CD8-positive, alpha-beta T cell (primary cell): ENCODE measurements at places on chromosomes 3 and 15.

DNA sequence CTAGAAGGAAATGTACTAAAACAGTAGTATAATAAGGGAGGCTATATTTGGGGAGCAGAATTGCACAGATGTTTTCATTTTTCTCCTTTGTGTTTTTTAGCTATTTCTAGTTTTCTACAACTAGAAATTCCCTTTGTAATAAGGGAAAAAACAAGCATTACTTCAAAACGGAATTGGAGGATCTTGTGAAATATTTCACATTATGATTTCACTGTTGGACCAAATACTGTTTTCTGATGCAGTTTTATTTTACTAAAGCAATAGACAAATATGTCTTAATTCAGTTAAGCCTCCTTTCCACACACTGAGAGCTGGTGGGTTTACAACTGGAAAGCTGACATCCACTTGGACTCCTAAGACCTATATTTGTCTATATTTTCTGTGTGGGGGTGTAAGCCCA is 7.3 kb downstream of the CCR1 start:
- DNase-seq: no peak

GRCh38 chr15:80999623-81000036 is 1.1 kb upstream of the TLNRD1 start:
- DNase-seq: peak; percentile 22

DNA sequence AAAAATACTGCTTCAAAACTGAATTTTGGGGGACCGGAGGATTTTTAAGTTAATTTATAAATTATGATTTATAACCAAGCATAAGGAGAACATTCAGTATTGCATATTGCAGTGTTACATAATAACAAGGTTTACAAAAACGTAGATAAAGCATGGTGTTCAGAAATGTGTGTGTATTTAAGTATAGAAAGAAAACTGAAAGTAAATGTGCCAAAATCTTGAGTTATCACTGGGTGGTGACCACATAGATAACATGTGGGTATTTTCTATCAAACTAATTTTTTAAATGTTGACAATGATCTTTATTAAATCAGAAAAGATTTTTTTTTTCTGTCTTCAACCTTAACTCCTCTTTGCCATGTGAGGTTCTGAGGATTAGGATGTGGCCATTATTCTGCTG is 32.6 kb downstream of the EIF2AK4 start:
- peak; percentile 6 for DNase-seq

- DNase-seq: no peak
Measured at GRCh38 chr3:45104715-45105711, 41.2 kb downstream of the CDCP1 start.

- DNase-seq: no peak
Measured at GRCh38 chr15:62099094-62099601, 32.4 kb downstream of the C2CD4A start.

GRCh38 chr3:135740211-135740610 is 225.3 kb upstream of the PPP2R3A start:
- DNase-seq: no peak

GRCh38 chr3:162487138-162487537 is 990.5 kb downstream of the OTOL1 start:
- no peak for DNase-seq

- no peak for DNase-seq
Measured at GRCh38 chr3:178083906-178084866, 452.1 kb upstream of the KCNMB2 start.

GRCh38 chr3:16767006-16767405 is 117.7 kb upstream of the PLCL2 start:
- DNase-seq: no peak

DNA sequence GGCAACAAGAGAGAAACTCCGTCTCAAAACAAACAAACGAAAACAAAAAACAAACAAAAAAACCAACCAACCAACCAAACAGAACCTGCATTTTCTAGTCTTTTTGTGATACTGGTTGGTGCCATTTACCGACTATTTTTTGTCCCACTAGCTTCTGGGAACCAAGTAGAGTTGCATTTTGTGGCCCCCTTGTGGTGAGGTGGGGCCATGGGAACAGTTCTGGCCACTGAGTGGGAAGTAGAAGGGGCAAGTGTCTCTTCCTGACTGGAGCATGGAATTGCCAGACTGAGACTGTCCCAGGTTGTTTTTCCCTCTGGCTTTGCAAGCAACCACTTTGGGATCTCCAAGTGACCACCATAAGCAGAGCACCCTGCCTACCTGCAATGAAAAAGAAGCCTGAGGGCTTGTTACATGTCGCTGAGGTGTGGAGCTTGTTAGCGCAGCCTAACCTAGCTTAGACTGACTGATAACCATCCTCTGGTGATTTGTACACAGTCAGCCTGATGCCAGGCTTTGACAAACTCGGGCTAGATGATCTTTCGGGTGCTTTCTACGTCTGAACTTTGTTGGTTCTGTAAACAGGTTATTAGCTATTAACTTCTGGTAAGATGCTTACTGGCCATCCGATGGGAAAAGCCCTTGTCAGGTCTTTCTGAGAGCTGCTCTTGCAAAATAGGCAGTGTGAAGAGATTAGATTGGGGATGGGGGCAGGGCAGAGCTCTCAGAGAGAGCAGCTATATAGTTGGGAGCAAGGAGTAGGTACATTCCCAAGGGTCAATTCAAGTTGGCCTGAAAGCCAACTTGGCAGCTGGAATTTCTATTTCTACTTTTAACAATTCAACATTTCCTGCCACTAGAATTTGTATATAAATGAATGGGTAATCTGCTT is 172.2 kb downstream of the SSR3 start:
- no peak for DNase-seq

GRCh38 chr3:114730397-114730796 is 416.7 kb downstream of the ZBTB20 start:
- DNase-seq: no peak

DNA sequence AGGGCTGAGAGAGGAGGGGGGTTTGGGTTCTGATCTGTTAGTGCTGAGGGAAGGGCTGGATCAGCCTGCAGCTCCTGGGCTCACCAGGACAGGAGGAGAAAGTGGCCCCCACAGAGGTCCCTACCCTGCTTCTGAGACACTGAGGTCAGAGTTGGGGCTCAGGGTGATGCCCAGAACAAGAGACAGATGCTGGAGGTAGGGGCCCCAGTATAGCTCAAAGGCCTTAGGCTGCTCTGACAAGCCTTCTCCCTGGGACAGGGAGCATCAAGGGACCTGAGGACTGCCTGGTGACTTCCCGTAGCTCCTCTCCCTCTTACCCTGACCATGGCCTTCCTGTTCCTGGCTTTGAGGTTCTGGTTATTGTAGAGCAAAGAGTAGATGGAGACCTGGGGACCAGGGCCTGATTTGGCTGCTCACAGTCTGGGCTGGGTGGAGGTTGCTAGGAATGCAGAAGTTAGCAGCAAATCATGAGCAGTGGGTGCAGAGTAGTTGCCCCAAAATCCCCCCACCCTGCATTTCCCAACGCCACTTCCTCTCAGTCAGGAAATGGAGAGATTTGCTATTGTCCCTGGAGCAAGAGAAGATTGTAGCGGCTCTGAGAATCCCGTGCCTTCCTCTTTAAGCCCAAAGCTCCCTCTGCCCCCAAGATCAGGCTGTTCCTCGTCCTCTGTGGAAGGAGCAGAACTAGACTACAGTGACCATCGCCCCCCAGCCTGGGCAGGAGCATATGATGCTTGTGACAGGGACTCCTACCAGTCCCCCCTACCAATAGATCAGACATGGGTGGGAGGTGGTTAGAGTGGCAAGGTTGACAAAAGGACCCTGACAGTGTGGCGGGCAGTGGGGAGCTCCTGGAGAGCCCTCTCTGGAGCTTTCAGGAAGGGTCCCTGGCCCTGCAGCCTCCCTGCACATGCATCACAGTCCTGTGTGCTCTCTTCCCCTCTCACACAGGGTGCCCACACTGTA is 47.4 kb upstream of the SEC22A start:
- DNase-seq: no peak

DNA sequence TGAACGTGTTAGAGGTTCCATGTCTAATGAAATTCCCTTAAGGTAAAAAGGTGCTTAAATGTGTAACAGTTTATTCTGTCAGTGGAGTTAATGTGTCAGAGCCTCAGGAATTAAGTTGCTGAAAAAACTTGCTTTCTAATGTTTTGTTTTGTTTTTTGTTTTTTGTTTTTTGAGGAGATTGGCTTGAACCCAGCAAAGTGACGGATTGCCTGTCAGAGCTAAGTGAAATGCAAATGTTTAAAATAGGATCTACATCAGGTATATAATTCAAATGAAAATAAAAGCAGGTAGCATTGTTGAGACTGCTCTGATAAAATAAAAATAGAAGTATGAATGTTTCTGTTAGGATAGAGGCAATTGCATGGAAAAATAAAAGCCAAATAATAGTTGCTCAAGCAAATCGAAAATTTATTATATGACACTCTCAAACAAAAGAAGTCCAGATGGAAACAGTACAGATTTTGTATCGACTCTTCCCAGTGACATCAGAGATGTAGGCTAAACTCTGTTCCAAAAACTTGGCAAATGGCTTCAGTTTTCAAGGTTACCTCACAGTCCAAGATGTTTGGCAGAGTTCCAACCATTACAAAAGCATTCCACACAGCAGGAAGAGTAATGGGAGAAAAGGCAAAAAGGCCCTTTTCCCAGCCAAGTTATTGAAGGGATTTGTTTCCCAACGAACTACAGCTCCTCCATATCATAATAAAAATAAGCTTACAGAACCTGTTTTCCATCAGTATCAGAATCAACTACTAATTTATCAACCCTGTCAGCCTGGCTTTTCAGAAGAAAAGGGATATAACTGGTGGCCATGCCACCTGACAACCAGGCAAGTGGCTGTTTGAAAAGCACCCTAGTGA is 291.0 kb downstream of the TBL1XR1 start:
- no peak for DNase-seq

GRCh38 chr3:132486099-132486498 is 68.8 kb downstream of the DNAJC13 start:
- DNase-seq: no peak

DNA sequence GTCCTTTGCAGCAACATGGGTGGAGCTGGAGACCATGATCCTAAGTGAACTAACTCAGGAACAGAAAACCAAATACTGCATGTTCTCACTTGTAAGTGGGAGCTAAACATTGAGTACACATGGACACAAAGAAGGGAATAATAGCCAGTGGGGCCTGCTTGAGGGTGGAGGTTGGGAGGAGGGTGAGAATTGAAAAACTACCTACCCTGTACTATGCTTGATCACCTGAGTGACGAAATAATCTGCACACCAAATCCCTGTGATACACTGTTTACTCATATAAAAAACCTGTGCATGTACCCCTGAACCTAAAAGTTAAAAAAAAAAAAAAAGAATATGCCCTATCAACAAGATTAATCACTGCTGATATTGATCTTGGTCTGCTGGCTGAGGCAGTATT is 58.7 kb upstream of the ADAMTSL3 start:
- DNase-seq: no peak

GRCh38 chr3:171614318-171614921 is 154.2 kb upstream of the TNIK start:
- DNase-seq: no peak

DNA sequence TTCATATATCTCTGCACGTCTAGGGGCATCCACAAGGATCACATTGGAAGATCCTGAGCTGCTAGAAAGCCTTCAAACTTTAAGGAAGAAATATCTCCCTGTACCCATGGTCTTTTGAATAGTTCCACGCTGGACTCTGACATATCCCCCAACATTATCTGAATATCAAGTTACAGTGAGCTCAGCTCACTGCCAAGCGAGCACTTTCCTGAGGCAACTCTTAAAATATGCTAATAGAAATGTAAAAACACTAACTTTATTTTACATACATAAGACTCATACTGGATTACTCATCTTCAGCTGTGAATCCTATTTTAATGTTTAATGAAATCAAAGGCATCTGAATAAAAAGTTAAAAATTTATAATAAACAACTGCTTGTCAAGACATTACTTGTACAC is 420.2 kb upstream of the CCDC54 start:
- no peak for DNase-seq

DNA sequence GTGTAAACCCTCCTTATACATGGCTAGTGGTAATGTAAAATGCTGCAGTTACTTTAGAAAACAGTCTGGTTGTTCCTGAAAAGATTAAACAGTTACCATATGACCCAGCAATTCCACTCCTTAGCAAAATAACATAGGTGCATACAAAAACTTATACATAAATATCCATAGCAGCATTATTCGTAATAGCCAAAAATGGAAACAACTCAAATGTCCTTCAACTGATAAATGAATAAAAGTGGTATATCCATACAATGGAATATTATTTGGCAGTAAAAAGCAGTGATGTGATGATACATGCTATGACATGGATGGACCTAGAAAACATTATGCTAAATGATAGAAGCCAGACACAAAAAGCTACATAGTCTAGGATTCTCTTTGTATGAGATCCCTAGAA is 31.6 kb upstream of the SIN3A start:
- no peak for DNase-seq

GRCh38 chr3:182180654-182181385 is 469.1 kb downstream of the SOX2 start:
- no peak for DNase-seq

- DNase-seq: no peak
Measured at GRCh38 chr3:174775603-174776002, 83.5 kb upstream of the NAALADL2 start.

DNA sequence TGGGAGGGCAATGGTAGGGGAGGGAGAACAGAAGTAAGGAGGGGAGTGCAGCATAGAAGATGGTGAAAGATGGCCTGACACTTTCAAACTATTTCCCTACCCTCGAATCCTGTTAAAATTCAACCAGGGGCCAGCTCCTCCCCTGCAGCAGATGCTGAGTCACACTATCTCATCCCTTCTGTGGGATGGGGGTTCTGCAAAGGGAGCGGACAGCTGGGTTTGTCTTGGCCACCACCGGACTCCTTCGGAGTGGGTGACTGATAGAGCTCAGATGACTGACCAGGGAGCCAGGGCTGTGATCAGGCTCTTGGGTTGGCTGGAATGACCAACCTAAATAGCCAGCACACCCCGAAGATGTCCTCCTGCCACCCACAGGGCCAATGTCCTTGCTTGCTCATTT is 33.6 kb upstream of the TMCC1 start:
- DNase-seq: no peak
